ENCODE measurements at places on chromosomes 5 and 9.

DNA sequence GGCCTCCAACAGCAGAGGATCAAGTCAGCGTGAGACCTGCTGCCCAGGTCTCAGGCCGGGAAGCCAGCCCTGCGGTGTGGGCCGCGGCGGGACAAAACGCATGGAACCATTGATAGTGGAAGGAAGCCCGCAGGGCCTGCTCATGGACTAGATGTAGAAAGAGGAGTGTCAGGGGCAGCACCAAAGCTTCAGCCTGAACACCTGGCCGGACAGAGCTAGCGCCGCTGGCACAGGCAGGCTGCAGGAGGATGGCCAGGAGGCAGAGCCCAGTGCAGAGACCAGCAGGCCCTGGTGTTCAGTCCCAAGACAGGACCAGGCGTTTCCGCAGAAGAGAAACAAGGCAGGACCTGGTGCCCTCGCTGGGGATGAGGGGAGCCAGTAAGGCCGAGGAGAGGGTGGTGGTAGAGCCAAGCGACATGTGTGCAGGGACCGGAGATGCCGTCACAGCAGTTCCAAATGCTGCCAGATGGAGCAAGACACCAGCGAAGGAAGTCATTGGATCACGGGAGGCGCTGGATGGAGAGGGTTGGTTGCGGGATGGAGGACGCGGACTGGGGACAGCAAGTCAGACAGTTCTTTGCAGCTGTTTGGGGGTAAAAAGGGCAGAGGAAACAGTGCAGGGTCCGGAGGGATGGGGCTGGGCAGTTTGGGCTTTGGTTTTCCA lies 42.1 kb upstream of the OLFM1 start:
- DNase-seq = no peak

- DNase-seq = peak; percentile 61
These were observed 40.1 kb downstream of the SLC1A1 start for GRCh38 chr9:4530375-4530774.

GRCh38 chr9:77832639-77833038 lies 184.5 kb upstream of the GNA14 start:
- no peak for DNase-seq

DNA sequence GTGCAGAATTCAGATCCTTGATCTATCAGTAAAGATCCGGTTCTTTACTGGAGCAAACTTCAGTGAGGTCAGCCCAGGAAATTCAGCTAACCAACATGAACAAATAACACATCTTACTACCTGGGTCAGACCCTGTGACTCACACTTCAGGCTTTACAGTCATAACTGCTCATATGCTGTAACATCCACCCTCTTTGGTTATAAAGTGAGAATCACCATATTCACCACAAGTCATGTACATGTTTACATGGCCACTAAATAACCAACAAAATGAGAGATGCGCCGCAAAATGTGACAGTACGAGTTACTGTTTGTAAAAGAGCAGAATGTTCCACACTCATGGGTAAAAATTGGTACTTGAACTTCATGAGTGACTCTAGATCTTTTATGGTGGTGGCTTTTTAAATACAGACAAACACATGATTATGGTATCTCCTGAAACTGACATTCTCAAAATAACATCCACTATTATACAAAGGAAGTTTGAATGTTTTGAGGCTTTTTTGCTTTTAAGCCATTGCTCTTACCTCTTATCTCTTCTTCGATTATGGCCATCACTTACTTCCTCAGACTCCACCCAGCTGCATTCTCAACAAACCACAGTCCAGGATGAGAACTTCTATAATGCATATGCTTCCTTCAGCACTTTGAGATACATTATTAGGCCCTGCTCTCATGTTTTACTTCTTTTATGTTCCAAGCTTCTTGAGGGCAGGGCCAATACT lies 516.6 kb downstream of the RAB3C start:
- DNase-seq = peak; percentile 77

- DNase-seq = peak; percentile 41
These were observed 92.2 kb downstream of the CDC42SE2 start for GRCh38 chr5:131355971-131356528.

GRCh38 chr5:32223972-32224609 lies 50.0 kb upstream of the GOLPH3 start:
- DNase-seq = peak; percentile 60

GRCh38 chr5:145345511-145346287 lies 489.4 kb downstream of the PRELID2 start:
- no peak for DNase-seq

GRCh38 chr5:132853323-132853722 lies 12.9 kb downstream of the GDF9 start:
- DNase-seq = no peak

DNA sequence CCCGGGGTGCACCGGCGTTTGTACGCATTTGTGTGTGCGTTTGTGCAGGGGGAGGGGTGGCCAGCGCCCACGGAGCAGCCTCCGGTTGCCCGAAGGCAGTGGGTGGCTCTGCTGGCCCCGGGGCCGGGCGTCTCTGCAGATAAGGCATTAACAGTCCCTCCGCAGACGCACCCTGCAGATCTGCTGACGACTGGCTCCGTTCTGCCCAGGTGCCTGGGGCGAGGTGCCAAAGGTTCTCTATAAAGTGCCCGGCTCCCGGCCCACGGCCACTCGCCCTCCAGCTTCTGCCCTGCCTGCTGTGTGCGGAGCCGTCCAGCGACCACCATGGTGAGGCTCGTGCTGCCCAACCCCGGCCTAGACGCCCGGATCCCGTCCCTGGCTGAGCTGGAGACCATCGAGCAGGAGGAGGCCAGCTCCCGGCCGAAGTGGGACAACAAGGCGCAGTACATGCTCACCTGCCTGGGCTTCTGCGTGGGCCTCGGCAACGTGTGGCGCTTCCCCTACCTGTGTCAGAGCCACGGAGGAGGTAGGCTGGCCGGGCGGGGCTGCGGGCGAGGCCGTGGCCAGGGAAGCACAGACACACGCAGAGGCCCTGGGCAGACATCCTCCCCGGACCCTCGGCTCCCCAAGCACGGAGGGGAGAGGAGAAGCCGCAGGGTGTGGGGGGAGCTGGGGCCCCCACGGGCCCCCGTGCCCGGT lies at the start of gene SLC6A19:
TSS of gene SLC6A19 (plus strand) at position 269 of the 699 bp plus-strand sequence. CDS start at position 325, 56 bp downstream.
- DNase-seq = no peak

DNA sequence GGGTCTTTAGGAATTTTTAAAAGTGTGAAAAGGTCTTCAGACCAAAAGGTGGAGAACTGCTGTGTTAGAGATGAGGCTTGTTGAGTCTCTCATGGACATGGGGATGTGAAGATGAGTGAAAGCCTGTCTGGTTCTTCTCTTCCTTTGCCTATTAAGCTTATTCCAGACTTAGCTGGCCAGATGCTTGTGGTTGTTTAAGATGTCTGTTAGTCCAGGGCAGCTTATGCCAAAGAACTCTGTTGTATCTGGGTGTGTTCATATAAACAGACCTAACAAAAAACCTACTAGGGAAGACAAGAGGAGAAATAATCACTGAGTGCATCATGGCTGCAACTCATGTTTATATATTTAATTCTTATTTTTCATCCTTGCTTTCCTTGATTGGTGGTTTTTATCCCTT lies 57.5 kb upstream of the NCS1 start:
- DNase-seq = no peak

GRCh38 chr5:72355706-72356299 lies 35.6 kb downstream of the PTCD2 start:
- peak; percentile 64 for DNase-seq

- no peak for DNase-seq
These were observed 62.3 kb downstream of the NSUN2 start for GRCh38 chr5:6570530-6570929.

DNA sequence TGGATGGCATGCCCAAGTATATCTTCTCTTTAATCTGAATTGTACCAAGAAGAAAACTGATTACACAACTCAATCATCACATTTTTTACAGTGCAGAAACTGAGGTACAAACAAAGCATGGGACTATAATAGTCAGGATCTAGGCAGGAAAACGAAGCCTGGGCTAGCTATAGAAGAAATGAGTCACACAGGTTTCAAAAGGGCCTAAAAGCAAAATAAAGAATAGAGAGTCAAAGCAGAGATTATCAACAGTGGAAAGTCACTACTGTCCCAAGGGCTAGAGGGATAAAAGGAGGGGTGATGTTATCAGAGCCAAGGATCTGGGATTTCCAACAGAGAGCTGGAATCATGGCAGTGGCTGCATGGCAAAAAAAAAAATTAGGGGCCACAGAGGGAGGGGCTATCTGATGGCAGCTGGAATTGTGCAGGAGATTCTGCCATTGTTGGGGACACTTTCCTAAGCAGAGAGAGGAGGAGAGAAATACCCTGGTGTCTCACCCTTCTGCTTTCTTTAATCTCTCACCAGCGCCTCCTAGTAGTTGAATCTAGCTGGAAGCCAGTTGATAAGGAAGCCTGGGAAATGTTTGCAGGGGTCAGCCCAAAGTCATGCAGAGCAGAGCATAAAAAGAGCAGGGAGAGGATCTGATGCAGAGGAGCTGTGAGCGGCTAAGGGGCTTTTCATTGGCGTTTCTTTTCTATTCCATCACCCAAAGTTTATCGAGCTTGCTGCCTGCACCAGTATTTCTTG lies 343.2 kb downstream of the ACTL7B start:
- peak; percentile 8 for DNase-seq

- DNase-seq = peak; percentile 76
These were observed 72.7 kb downstream of the CAST start for GRCh38 chr5:96734871-96735325.

DNA sequence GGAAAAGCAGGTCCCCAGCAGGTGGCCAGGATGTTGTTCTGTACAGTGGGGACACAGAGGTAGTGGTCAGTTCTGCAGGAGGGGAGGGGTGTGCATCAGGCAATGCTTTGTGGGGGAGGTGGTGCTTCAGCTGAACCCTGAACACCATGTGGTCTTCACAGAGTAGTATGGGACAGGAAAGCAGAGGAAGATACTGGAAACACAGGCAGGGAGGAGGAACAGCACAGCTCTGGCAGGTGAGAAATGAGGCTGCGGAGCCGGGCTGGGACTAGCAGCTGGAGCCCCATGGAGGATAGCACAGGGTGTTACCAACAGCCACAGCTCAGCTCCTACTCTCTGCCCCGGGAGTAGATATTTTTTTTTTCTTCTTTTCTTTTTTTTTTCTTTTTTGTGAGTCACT lies 161.5 kb downstream of the ENTREP1 start:
- DNase-seq = no peak

DNA sequence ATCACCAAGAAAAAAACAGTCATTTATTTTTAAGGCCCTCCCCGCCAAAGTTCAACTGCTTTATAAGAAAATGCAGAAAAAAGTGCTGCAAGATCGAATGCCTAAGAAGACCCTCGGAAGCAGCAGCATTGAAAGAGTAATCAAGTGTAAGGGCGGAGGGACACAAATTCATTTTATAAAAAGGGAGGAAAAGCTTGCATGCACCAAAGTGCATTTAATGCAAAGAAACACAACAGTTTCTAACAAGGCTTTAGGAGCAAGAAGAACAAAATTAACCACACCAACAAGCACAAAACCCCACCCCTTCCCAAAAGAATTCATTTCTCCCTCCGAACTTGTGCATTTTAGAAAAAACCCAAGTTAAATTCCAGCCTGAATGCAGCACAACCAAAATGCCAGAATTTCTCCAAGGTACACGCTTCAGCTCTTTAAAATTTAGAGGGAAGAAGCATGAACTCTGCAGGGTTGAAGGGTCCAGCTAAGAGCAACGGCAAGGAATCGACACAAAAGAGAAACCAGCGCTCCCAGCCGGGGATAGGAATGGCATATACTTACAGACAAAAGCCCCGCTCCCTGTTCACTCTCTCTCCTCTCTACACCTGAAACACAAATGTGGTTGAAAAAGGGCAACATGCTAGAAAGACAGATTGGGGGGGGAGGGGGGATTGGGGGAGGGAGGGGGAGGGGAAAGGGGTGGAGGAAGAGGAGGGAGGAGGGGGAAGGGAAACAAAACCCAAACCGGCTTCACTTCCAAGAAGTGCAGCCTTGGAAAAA lies at the start of gene NREP:
TSS of gene NREP (minus strand) at position 614 of the 774 bp plus-strand sequence. CDS start 1,422 bp downstream, outside the sequence.
- DNase-seq = no peak

- DNase-seq = no peak
These were observed 3.4 kb downstream of the BTNL9 start for GRCh38 chr5:181043285-181044092.

DNA sequence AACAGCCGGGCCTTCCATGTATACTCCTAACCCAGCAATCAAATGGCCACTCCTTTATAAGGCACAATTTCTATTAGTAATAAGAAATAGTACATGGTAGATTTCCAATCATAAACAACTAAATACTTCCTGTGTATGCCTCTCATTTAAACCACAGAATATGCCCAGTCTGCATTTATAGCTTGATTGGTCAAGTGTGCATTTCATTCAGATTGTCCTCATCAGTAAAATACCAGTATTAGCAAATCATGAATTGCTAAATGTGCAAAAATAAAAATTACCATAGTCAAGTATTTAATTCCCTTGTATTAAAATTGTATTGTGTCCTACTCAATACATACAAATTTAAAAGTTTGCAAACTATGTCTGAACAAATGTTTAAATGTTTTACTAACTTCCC lies 406.2 kb downstream of the KDM4C start:
- no peak for DNase-seq

DNA sequence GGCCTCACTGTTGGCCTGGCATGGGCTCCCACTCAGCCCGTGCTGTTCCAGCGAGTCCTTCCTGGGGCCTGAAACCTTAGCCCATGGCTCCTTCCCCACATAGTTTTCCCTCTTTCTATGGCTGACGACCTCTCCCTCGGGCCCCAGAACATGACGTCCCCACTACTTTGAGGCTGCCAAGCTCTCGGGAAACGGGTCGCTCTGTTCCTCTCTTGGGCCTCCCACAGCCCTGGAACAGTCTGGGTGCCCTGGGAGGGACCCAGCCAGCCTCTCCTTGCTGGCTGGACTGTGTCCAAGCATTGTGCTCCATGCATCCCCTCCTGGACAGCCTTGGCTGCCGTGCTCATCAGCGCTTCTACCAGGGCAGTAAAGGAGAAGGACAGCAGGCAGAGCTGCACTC lies 118.3 kb downstream of the SYK start:
- DNase-seq = no peak

GRCh38 chr9:136225748-136226679 lies 19.6 kb downstream of the QSOX2 start:
- DNase-seq = peak; percentile 53

DNA sequence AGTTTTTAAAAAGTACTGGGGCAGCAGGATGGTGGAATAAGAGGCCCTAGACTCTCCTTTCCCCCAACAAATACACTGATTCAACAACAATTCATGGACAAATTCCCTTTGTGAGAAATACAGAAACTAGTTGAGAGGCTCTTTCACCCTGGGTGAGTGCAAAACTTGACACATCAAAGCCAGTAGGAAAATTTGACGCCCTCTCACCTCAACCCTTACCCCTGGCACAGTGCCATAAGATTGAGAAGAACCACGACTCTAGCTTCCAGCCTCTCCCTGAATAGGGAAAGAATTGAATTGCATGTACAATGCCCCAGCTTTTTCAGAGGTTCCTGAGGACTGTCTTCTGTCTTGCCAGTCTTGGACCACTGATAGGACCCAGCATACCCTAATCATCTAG lies 12.3 kb downstream of the KIF4B start:
- no peak for DNase-seq

Measured in fibroblast of pulmonary artery (primary cell).